Amygdala (tissue), 56 donors: ENCODE measurements at places on chromosomes 5 and 9.

DNA sequence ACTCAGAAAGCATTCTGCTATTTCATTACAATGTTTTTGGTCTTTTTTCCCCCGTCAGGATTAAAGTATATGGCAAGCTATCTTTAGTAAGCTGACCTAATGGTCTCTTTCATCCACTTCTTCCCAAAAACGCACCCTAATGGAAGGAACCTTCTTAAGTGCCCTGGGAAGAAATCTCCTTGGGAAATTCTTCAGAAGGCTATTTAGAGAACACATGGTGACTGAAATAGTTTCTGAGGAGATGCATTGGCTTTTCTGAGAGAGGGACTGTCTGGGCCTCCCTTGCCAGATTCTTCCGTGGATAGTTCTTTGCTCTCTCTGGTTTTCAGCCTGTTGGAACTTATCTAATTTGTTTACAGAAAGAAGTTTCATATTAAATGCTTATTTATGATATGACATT lies 524.1 kb upstream of the MEF2C start:
- DNase-seq: no peak

- no peak for DNase-seq
These were observed 17.2 kb downstream of the PAM start for GRCh38 chr5:102772273-102772672.

- no peak for DNase-seq
These were observed 28.2 kb upstream of the CPLX2 start for GRCh38 chr5:175842951-175843793.

DNA sequence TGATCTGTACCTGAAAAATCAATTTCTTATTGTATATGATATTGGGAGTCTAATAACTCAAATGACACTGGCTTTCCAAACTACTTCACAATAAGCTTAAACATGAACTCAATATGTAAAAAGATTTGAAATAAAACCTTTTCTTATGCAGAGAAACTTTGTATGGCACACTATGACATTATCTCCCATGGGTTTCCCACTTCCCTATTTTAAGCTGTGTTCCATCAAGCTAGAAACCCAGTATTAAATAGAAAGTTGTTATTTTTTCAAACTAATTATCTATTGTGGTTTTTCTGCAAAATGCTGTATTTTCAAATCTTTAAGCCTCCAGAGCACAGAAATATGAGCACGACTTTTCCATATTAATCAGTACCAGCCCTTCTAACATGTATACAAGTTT lies 174.7 kb downstream of the NFIB start:
- no peak for DNase-seq

GRCh38 chr5:6634788-6635430 lies 1.7 kb downstream of the SRD5A1 start:
- no peak for DNase-seq

DNA sequence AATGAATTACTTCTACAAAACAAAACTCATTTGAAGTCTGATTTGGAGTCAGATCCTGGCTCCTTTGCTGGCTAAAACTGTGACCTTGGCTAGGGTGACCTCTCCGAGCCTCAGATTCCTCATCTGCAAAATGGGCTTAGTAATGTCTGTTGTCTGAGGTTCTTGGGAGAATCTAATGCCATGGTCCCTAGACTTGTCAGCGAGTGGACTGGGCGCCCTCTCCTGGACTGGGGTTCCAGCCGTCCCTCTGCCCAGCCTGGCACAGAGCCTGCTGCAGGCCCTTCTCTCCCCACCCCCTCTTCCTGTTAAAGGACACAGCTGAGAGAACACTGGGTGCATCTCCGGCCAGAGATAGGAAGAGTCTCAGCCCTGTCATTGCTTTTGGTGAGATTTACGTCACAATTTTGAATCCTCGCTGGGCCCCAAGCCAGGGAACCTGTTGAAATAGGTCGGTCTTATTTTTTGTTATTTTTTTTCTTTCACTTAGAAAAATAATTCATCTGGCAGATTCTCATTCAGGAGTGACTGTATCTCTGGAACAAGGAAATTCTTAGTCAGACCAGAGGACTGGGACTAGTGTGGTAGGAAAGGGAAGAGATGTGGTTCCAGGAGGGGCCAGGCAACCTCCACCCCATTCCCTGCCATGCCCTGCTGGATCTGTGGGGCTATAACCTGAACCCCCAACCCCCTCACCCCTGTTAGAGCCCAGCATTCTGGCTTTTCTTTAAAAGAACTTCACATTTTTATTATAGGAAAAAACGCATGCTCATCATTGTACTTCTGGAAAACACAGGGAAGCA lies 48.2 kb upstream of the RPL26L1 start:
- DNase-seq: no peak

DNA sequence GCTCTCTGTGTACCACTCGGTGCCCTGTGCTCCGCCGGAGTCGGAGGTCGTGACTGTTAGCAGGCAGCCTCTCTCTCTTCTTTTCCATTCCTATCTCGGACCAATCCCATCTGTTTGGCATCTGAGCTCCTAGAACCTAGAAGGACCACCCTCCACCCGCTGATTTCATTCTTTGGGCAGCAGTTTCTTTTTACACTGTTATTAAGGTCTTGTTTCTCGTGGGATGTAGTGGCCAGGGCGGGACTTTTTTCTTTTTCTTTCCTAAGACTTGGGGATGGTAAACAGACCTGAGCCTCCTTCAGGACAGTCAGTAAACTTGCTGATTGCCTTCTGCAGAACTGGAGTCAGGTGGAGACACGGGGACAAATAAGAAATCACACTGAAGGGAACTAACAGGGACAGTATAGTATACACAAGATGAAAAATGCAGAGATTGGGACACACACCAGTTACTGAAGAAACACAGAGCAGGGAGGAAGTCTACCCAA lies 500 bp downstream of the URM1 start:
- no peak for DNase-seq

DNA sequence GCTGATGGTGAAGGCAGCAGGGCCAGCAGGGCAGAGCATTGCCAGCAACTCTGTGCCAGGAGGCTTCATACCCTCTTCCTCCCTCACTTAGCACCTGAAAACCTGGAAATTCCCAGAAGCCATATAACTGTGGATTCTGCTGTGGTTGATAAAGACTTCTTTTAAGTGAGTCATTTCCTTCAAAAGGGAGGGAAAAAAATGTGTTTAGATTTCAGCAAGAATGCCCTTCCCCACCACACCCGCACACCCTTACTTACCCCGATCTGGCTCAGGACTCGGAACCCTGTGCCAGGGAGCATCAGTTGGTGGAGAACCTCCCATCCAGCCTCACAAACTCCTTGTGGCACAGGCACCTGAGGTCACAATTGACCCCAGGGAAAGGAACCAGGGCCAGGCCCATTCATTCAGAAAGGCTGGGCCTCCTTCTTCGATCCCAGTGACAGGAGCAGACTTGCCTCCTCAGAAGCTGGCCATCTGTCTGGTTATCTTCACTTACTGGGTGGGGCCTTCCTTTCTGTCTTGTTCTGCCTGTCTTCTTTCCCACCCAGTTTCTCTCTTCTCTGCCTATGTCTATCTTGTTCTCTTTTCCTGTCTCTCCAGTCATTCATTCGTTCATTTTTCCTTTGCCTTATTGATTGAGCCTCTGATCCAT lies 62.6 kb downstream of the PLAC8L1 start:
- DNase-seq: no peak

GRCh38 chr5:96876292-96876850 lies at the start of gene ERAP2:
Gene ERAP2, plus strand, starts transcription at chr5:96876500. Its CDS starts 3,186 bp downstream, at chr5:96879686.
- DNase-seq: no peak

GRCh38 chr9:92617195-92617813 lies 52.6 kb downstream of the IPPK start:
- DNase-seq: no peak

DNA sequence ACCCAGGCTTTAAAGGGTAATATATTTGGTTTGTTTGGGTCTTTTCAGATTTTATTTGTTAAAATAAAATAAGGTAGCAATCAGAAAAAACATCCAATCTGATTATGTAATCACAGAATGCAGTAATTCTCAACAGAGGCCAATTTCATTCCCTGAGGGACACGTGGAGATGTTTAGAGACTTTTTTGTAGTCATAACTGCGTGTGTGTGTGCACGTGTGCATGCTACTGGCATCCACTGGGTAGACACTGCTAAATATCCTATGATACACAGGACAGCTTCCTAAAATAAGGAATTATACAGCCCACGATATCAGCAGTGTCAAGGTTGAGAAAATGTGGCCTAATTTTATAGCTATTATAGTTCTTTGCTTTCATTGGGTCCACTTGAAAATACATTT lies 180.8 kb upstream of the KLF9 start:
- DNase-seq: no peak

DNA sequence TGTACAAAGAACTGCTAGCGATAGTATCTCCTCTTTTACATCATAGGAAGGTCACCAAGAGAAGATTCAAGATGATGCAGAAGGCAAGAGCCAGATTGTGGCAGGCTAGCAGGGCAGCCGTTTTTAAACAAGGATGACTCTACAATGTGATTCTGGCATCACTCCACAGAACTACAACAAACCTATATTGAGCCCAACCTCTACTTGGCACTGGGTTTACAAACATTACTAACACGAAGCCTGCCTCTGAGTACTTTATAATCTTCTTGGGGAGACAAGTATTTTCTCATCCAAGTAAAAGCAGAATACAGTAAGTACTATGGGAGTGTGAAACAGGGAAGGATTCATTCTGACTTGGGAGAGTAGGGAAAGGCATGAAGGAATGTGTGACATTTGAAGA lies 448.6 kb downstream of the ZNF608 start:
- DNase-seq: no peak

GRCh38 chr5:164071671-164072070 lies 566.3 kb downstream of the MAT2B start:
- no peak for DNase-seq

DNA sequence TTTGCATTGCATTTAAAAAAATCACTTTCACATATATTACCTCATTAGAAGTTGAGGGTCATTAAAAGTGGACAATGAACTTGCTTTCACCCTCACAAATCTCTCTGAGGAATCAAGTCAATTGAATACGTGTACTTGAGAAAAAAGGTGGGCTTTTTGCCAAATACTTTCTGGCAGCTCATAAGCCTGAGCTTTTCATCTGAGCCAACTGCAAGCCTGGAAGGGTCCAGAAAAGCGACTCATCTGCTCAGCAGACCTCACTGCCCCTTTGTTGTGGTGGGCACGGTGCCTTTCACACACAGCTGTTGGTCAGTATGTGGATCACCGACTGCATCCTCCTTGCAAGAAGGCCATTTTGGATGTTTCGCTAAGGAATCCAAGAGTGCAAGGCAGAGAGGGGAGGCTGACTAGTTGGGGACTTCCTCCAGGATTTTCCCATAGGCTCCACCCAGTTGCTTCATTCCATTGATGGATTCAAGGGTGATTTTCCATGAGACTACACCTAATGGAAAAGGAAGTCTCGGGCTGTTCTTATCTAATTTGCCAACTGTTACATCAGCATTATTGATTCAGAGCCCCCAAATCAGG lies 564.7 kb downstream of the PDE4D start:
- no peak for DNase-seq

GRCh38 chr5:98753507-98753906 lies 20.0 kb upstream of the RGMB start:
- no peak for DNase-seq

- DNase-seq: no peak
These were observed 155.4 kb downstream of the FSTL4 start for GRCh38 chr5:133456933-133457402.

GRCh38 chr5:123545506-123545905 lies 33.5 kb downstream of the CSNK1G3 start:
- DNase-seq: no peak

- no peak for DNase-seq
These were observed at the start of gene HMMR for GRCh38 chr5:163460562-163461171. Gene HMMR, plus strand, starts transcription at chr5:163460632. Its CDS starts 61 bp downstream, at chr5:163460693.

- DNase-seq: no peak
These were observed 521.7 kb downstream of the RAB3C start for GRCh38 chr5:59104400-59105127.

- DNase-seq: no peak
These were observed 153.3 kb upstream of the SLC12A2 start for GRCh38 chr5:127930311-127930710.

- no peak for DNase-seq
These were observed 780 bp upstream of the CCNJL start for GRCh38 chr5:160312960-160313727.

DNA sequence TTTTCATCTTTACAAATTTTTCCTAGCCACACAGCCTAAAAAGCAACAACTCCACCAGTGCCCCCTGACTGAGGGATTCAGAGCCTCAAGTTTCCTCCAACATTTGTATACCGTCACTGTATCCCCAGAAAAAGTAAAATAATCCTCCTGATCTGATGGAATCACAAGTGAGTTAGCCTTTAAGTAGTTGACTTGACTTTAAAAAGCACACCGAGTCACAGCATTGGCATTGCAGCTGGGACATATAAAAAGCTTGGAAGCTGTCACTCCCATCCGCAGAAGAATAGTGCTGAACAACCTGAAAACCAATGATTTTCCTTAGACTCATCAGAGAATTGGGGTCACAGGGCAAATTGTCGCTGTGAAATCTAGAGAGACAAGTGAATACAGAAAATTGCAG lies 41.6 kb upstream of the FBN2 start:
- DNase-seq: no peak

DNA sequence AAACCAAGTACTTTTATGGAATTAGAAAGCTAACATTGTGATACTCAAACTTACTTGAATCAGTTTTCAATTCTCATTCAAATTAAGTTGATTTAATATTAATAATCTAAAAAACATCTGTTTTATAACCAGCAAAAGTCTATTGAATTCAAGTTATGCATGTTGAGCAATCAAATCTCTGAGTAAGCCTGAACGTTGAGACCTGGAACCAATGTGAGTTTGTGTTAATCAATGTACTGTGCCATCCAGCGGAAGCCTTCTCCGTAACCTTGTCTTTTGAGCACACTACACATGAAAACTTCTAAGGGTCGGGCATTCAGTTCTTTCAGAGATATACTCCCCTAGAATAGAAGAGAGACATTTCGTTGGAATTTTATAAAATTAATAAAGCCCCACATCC lies 25.9 kb downstream of the SAR1B start:
- DNase-seq: no peak

DNA sequence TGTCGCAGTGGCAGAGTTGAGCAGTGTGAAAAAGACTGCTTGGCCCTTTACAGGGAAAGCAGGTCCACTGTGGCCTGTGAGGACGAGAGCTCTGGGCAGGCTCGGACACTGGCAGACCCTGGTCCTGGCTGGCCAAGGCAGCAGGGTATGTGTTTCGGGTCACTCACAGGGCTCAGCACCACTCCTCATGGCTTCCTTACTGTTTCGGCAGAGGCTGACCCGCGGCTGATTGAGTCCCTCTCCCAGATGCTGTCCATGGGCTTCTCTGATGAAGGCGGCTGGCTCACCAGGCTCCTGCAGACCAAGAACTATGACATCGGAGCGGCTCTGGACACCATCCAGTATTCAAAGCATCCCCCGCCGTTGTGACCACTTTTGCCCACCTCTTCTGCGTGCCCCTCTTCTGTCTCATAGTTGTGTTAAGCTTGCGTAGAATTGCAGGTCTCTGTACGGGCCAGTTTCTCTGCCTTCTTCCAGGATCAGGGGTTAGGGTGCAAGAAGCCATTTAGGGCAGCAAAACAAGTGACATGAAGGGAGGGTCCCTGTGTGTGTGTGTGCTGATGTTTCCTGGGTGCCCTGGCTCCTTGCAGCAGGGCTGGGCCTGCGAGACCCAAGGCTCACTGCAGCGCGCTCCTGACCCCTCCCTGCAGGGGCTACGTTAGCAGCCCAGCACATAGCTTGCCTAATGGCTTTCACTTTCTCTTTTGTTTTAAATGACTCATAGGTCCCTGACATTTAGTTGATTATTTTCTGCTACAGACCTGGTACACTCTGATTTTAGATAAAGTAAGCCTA lies 15.7 kb downstream of the SQSTM1 start:
- no peak for DNase-seq

- DNase-seq: no peak
These were observed 80.9 kb downstream of the PRR16 start for GRCh38 chr5:120545007-120545406.
